ENCODE measurements at places on chromosomes 3 and 15. TPM values are rescaled to one million over a fixed set of nuclear protein-coding genes. Genes with fewer than 3 reads are reported as not detected.

The CLSTN2 gene
- 2.5 TPM for polyA plus RNA-seq

The CILP gene
- 20.6 TPM for polyA plus RNA-seq

The PLSCR2 gene
- not detected for polyA plus RNA-seq

The EFCAB12 gene
- polyA plus RNA-seq: 0.13 TPM

The A4GNT gene
- polyA plus RNA-seq: not detected

The BCHE gene
- 53.2 TPM for polyA plus RNA-seq

The ANKRD34C gene
- polyA plus RNA-seq: 0.04 TPM

The RYK gene
- 52.3 TPM for polyA plus RNA-seq

The CACNA1D gene
- polyA plus RNA-seq: 1.0 TPM

The LIPC gene
- 1.0 TPM for polyA plus RNA-seq

The ECE2 gene
- not detected for polyA plus RNA-seq

The SLC24A1 gene
- 8.5 TPM for polyA plus RNA-seq

The EHD4 gene
- polyA plus RNA-seq: 43.0 TPM

The HCLS1 gene
- polyA plus RNA-seq: 9.9 TPM

The SCN11A gene
- polyA plus RNA-seq: 4.0 TPM

The EPB42 gene
- 2.5 TPM for polyA plus RNA-seq

The PLA2G4F gene
- 0.35 TPM for polyA plus RNA-seq

The PRSS50 gene
- not detected for polyA plus RNA-seq

The CMTM8 gene
- 2.9 TPM for polyA plus RNA-seq

The CD200 gene
- 10.7 TPM for polyA plus RNA-seq

The FOXB1 gene
- polyA plus RNA-seq: not detected

The CLDN16 gene
- not detected for polyA plus RNA-seq

The PDZRN3 gene
- polyA plus RNA-seq: 91.6 TPM

The GADL1 gene
- polyA plus RNA-seq: 26.7 TPM

The PGBD4 gene
- 1.9 TPM for polyA plus RNA-seq

The TTLL13 gene
- not detected for polyA plus RNA-seq

The DHX36 gene
- 47.3 TPM for polyA plus RNA-seq

The HRH1 gene
- polyA plus RNA-seq: 3.4 TPM

All from hindlimb muscle (tissue), 1 donor.